Panc1 (cell line): ENCODE measurements at places on chromosomes 16 and 17.
A peak's percentile ranks its signal among the peaks of the same experiment; 100 is the strongest.

- DNase-seq: no peak
Observed at GRCh38 chr17:40561871-40562611, 3.2 kb downstream of the CCR7 start.

GRCh38 chr17:42536372-42537155 is 523 bp downstream of the NAGLU start:
- DNase-seq: no peak

- DNase-seq: no peak
Observed at GRCh38 chr16:67922221-67922620, 9.4 kb downstream of the CTRL start.

DNA sequence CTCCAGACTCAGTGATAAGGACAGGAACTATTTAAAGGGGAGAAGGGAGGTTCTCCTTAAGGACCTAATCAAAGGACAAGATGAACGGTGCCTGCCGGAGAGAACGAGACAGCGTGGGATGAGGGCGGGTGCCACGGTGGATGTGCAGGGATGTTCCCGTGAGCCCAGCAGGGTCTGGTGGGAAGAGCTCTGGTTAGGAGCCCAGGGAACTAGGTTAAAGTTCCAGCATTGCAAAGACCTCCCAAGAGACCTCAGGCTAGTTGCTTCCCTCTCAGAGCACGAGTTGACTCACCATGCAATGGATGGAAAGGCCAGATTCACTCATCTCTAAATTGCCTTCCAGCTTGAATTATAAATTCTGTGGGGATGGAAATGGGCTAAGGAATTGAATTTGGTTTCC is 14.7 kb downstream of the CCR7 start:
- DNase-seq: no peak

DNA sequence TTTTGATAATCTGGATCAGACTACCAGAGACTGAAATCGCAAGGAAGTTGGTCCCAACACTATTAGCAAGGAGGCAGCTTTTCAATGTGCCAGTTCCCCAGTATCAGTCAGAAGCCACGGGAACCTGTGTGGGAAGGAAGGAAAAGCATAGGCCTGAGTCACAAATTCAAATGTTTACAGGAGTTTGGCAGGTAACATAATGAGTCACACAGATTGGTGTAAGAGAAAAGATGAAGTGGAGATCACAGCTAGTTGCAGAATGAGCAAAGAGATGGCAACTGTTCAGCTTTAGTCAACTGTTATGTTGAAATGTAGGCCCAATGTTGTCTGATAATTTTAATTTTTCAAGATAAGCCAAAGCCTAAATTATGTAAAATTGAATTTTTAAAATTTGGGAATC is 28.1 kb upstream of the ITGA2B start:
- peak; percentile 41 for DNase-seq

- DNase-seq: no peak
Observed at GRCh38 chr17:49748791-49749190, 15.1 kb downstream of the FAM117A start.

- no peak for DNase-seq
Observed at GRCh38 chr16:88008840-88009239, 57.6 kb downstream of the BANP start.
